ENCODE measurements at places on chromosomes 3 and 15.

DNA sequence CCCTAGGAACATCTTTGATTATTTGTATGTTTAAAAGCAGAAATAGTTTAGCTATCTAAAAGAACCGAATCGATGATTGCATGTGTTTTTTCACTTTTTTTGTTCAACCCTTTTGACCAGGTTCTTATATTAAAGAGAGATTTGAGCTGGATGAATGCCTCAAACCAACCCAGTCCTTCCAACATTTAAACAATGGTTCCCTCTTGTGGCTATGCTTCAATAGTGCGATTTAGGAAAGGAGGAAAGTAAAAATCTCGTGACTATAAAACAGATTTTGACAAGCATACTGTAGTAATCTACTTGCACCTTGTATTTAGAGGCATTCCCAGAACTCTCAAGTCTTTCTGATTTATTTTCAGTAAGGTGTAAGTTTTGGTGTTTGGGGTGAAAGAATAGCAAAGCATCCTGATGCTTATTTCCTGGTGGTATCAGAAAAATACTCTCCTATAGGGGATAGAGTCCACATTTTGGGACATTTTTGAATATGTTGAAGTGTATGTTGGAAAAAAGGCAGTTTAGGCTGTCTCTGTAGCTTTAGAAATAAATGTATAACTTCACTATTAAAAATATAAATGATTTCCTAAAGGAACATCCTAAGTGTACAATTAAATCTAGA, 159.6 kb upstream of the KCNH8 start:
- no peak for DNase-seq

- no peak for DNase-seq
Measured at GRCh38 chr15:45314960-45315359, 62.9 kb downstream of the SLC28A2 start.

- DNase-seq: no peak
Measured at GRCh38 chr3:39387411-39387975, 4.3 kb downstream of the SLC25A38 start.

- DNase-seq: no peak
Measured at GRCh38 chr3:60729056-60729455, 522.2 kb downstream of the FHIT start.

GRCh38 chr3:151562891-151563290, 102.0 kb upstream of the IGSF10 start:
- DNase-seq: no peak

GRCh38 chr15:66923438-66923881, 141.9 kb upstream of the SMAD3 start:
- no peak for DNase-seq
